ENCODE measurements at places on chromosomes 7 and 10.

DNA sequence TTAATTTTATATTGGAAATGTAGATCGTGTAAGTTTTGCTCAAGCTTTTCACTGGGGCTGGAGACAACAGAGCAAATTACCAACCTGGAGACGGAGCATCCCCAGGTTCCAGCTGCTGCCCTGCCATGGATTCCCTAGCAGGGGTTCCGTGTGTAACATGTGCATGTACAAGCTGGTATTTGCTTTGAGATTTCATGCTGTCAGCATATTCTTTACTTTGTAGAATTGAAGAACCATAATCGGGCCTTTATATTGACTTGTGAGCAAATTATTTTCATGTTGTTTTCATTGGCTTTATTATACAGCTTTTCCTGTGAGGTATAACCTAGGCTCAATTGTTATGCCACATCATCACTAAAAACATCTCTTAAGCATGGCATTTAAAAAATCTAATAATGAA is 369.2 kb upstream of the COBL start:
- DNase-seq, result no peak

DNA sequence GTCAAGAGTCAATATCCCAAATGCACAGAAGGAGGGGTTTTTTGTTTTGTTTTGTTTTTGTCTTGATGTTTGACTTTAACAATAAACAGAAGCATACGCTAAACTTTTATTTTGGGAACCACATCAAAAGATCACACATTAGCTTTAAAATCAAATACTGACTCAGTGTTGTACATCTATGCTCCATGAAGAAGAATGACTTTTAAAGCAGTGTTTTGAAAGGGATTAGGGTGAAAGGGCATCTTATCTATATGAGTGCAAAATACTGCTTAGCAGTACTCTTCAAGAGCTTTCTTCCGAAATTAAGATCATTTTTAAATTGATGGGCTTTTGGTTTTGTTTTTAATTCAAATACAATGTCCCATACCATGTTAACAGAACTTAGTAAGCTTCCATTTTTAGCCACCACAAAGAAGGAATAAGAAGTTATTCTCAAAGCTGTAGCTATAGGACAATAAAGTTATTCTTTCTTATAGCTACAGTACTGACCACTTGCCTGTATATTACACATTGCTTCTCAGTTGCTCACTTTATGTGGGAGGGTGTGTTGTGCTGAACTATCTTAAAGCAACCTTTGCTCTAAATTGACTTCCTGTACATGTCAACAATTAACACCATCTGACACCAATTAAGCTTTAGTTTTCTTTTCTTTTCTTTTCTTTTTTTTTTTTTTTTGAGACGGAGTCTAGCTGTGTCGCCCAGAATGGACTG is 144.3 kb upstream of the KAT6B start:
- no peak for DNase-seq

- no peak for DNase-seq
Observed at GRCh38 chr10:126240483-126240882, 147.8 kb downstream of the ADAM12 start.

GRCh38 chr7:69728304-69728703 is 130.0 kb downstream of the AUTS2 start:
- DNase-seq, result no peak

DNA sequence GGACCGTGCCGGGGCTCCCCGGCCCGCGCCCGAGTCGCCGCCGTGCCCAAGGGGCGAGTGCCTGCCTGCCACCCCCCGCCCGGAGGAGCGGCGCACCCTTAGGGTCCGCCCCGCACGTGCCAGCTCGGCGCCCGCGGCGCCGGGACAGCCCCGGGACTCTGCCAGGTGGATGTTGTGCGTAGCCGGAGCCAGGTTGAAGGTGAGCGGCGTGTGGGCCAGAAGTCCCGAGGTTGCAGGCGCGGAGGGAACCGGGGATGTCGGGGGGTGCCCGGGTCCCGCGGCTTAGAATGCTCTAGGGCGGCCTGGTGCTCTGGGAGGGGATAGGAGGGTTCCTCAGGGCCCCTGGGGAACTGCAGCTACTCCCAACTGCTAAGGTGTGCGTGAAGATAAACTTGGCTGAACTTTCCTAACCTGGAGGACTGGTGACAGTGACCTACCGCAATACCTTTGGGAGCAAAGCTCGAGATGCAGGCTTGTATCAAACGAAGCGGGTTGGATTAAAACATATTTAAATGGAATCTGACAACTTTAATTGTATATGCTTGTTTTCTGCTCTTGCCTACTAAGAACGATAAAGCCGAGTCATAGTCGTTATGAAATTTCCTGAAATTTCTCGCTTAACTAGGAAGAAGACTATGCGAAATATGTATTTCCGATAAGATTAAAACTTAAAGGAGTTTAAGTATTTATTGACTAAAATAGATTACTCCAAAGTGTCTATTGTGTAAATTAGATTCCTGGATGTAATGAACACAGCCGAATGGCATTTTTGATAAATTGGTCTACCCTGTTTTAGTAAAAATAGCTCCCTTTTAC is at the start of gene CUX1:
TSS of gene CUX1 (plus strand) at position 156 of the 816 bp plus-strand sequence. CDS start at position 170, 14 bp downstream.
- DNase-seq, result no peak
